ENCODE measurements at places on chromosomes 13 and 19.

DNA sequence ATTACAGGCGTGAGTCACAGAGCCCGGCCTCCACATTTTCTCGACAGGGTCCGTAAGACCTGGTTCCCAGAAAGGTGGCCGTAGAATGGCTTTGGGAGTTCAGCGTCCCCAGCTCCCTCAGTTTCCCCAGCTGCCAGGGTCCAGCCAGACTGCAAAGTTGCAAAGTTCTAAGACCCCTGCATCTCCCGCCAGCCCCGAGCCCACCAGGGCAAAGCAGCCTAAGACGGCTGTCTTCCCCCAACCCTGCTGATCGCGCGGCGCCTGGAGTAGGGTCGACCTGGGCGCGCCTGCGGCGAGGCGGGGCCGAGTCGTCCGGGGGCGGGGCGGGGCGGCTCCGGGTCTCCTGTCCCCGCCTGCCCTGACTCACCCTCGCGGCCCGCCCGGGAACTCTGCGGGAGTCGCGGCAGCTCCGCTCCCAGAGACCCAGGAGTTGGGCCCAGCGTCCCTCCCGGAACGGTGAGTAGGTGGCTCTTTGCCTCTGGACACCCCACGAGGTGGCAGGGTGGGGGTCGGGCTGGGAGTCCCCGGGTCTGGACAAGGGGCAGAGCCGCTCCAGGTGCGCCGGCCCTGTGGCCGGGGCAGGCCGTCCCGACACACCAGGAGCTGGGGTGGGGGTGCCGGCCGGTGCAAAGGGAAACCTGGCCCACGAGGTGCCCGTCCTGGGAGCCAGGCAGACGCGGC lies at the start of gene LRRC8E:
Gene LRRC8E (plus strand): TSS at position 366 of the 681 bp plus-strand sequence. CDS start 7,094 bp downstream, outside the sequence.
- DNase-seq = peak; percentile 54

DNA sequence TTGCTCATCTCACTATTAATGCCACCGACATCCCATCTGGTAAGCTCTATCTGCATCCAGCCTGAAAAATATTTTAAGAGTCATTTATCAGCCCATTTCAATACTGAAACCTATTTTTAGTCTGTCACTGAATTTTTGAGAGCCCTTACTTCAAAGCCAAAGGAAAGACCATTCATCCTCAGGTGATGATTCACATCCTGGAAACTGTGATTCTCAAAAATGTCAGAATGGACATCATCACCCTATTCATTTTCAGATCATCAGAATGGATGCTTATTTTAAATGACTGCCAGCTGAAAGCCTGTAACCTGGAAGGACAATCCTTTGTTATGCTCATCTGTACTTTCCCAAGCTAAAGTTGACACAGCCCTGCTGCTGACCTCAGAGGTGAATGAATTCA lies 27.0 kb downstream of the TNFSF11 start:
- no peak for DNase-seq

GRCh38 chr19:5804516-5805461 lies at the start of gene NRTN:
Gene NRTN (plus strand): TSS chr19:5805067. CDS start chr19:5824166, 19,099 bp downstream.
- DNase-seq = peak; percentile 56

GRCh38 chr13:101289764-101290163 lies 126.5 kb downstream of the NALCN start:
- DNase-seq = no peak

- no peak for DNase-seq
Measured at GRCh38 chr13:39547108-39547507, 55.9 kb downstream of the LHFPL6 start.

All from activated T-cell treated with anti-CD3 and anti-CD28 coated beads, Interleukin-2, amount 50 U/mL, for 72 hours (primary cell).